ENCODE measurements at places on chromosomes 5 and 9.

GRCh38 chr9:114414346-114414745 lies 26.6 kb upstream of the AKNA start:
- no peak for DNase-seq

DNA sequence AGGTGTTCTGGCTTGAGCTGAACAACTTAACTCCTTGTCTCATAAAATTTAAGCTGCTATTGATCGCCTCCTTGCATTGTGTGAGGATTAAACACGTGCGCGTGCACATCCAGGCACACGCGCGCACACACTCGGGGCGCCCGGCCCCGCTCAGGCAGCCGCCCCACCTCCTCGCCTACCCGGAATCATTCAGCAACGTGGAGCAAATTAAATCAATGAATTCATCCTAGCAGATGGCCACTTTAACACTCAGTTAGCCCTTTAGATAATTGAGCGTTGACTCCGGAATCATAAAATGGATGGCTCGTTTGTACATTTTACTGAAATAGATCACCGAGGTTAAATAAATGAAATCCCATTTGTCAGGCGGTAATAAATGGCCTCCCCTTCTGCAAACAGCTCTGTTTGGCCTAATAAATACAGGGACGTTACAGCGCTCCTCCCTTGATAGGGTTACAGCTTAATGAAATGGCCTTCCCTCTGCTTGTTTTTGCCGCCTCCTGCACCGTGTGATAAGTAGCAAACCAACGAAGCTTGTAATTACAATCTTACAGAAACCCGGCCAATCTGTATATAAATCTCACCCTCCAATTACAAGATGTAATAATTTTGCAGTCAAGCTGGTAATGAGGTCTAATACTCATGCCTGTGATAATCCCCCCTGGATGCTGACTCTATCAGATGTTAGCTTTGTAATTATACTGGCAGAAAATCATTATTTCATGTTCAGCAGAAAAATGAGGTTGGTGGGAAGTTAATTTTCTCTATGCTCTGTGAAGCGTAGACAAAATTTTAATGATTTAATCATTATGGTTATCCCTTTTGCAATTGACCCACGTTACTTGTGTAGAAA lies 229.7 kb upstream of the IRX4 start:
- no peak for DNase-seq

GRCh38 chr5:56900395-56900794 lies 9.0 kb upstream of the SETD9 start:
- DNase-seq: no peak

- DNase-seq: no peak
These were observed 42.1 kb upstream of the GPR21 start for GRCh38 chr9:122991370-122991830.

GRCh38 chr5:68343421-68343826 lies 127.9 kb downstream of the PIK3R1 start:
- no peak for DNase-seq

DNA sequence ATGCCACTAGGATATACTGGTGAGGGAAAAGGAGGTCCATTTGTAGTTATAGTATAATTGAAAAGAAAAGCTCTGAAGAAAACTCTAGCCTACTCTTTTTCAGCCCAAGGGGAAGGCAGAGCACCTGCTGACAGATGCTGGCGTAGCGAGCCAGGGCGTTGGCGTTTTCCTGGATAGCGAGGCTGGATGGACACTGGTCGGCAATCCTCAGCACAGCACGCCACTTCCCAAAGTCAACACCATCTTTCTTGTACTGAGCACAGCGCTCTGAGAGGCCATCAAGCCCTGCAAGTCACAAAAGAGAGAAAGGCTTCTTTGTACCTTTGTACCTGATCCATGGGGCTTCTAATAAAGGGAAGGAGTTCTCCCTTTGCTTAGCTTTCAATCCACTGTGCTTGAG lies 8.2 kb downstream of the ALDOB start:
- DNase-seq: no peak

- DNase-seq: no peak
These were observed 97.3 kb upstream of the GOLGA1 start for GRCh38 chr9:125038166-125038565.

- no peak for DNase-seq
These were observed 408.7 kb downstream of the ARHGEF28 start for GRCh38 chr5:74034733-74035132.

GRCh38 chr9:35566417-35566816 lies 38.6 kb upstream of the TESK1 start:
- DNase-seq: no peak

DNA sequence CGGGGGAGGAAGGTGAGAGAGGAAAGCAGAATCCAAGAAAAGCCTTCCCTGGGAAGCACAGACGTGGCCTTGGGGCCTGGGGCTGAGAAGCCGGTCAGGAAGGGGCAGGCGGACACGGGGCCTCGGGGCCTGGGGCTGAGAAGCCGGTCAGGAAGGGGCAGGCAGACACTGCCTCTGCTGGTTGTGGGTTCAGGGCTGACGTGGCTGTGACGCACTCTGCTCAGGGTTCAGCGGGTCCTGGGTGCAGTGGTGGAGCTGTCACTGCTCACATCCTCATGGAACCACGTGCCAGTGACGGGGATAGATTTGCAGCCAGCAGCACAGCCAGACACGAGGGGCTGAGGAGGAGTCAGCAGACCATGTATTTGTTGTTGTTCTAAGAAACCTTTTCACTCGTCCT lies 12.8 kb downstream of the PAEP start:
- no peak for DNase-seq

Data from nucleus accumbens (tissue), 56 donors.